ENCODE measurements at places on chromosomes 1 and 21. TPM values are rescaled to one million over a fixed set of nuclear protein-coding genes. Genes with fewer than 3 reads are reported as not detected.

DNA sequence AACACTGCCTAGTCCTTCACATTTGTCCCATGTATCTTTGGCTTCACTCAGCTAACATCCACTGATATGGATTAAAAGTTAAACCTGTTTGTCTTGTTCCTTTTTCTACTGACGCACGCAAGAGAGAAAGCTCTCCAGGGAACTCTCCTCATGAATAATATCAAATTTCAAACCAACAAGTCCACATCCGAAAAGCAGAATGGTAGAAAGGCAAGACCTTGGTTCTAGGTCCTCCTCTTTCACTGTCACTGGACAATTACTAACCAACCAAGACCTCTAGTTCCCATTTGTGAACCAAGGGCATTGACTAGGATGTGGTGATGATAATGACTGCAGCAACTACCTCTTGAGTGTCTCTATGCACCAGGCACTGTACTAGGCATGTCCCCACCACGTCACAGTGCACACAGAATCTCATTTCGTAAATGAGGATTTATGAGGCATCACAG, 8.4 kb downstream of the PLPP3 start:
- DNase-seq = no peak

DNA sequence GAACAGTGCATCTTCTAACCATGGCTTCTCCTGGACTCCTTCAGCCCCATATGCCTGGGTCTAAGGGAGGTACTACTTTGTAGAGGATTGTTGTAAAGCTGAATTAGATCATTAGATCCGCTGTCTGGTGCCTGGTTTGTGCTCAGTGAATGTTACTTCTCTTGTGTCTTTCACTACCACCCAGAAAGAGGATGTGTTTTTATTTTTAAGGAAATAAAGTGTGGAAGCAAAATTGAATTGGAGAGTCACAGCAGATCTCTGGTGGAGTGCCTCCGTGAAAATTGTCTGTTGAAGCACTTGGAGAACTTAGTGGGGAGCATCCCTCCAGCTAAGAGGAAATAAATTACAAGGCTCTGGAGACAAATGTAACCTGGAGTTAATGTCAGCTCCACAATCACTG, 101.8 kb upstream of the ARTN start:
- DNase-seq = no peak

- DNase-seq = no peak
These were observed 934 bp downstream of the ASPM start for GRCh38 chr1:197145446-197146024.

- DNase-seq = no peak
These were observed 38.4 kb downstream of the ADAMTS1 start for GRCh38 chr21:26806801-26807295.

- no peak for DNase-seq
These were observed 5.0 kb downstream of the STX12 start for GRCh38 chr1:27778056-27778455.

- peak; percentile 55 for DNase-seq
These were observed 18.4 kb downstream of the MIIP start for GRCh38 chr1:12037486-12038355.

DNA sequence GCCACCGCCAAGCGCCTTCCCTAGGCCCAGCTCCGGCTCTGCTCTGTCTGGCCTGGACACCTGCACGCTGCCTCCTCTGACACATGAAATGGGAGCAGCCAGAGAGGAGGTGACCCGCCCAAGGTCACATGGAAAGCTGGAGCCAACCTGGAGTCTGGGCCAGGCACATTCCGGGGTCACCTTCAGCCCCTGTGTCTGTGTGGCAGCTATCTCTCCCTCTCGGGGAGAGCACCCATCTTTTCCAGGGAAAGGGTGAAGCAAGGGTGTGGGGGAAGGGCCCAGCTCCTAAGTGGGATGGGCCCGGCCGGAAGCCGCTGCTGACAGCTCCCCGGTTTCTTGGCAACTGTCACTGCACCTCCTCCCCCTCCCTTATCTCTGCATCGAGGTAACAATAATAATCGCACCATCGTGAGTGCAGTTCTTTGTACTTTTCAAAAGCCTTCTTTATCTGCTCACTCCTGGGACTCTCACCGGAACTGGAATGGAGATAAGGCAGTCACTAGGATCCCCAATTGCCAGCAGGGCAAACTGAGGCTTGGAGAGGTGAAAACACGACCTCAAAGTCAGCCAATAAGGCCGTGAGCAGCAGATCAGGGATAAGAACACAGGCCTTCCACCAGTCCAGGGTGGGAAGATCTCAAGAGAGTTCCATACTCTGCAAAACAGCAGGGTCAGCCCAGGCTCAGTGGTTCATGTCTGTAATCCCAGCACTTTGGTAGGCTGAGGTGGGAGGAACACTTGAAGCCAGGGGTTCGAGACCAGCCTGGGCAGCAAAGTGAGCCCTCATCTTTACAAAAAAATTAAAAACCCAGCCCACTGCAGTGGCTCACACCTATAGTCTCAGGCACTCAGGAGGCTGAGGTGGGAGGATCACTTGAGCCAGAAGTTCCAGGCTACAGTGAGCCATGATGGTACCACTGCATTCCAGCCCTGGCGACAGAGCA, 36.9 kb downstream of the RAP1GAP start:
- no peak for DNase-seq

GRCh38 chr1:145955436-145955835, 2.4 kb downstream of the LIX1L start:
- DNase-seq = peak; percentile 48

DNA sequence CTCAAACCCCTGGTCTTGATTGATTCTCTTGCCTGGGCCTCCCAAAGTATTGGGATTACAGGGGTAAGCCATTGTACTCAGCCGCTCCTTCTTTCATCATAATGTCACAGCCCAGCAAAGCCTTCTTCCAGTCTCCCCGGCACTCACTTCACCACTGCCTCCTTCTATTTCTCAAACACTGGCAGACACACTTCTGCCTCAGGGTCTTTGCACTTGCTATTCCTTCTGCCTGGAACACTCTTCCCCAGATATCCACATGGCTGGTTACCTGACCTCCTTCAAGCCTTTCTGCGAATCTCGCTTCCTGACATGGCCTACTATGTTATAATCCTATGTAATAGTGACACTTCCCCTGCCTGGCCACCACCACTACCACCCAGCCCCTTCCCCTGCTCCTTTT, 7.2 kb upstream of the SLC9A1 start:
- peak; percentile 60 for DNase-seq

DNA sequence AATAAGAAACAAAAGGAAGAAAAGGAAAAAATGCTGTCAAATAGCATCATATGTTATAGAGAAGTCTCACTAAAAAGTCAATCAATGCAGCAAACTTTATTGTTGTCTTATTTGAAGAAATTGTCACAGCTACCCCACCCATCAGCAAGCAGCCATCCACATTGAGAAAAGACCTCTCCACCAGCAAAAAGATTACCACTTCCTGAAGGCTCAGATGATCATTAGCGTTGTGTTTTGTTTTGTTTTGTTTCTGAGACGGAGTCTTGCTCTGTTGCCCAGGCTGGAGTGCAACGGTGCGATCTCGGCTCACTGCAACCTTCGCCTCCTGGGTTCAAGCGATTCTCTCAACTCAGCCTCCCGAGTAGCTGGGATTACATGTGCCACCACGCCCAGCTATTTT, 29.0 kb downstream of the ATP2B4 start:
- no peak for DNase-seq

DNA sequence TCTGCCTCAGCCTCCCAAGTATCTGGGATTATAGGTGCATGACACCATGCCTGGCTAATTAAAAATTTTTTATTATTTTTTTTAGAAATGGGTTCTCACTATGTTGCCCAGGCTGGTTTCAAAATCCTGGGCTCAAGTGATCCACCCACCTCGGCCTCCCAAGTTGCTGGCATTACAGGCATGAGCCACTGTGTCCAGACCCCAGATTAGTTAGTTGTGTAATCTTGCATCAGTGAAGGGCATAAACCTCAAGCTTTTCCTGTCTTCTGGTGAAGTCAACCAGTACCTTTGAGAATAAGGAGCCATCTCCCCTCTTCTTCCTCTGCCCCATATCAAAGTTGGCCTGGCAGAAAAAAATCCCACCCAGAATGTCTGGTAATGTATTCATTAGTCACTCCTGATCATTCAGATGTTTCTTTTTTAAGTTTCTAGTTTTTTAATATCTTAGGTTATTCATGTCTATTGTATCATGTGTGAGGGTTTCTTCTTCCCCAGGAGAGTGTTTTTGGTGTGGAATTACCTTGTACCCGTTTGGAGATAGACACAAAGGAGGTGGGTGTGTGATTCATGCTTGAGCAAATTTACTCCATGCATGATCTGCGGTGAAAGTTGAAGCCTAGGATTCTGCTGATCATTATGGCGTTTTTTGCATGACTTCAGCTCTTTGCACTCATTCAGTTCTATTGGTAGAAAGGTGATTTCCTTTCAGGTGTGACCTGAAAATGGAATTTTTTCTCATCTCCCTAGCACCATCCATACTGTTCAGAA, 144.0 kb downstream of the FMN2 start:
- no peak for DNase-seq

The IRF6 gene
- under 0.01 TPM for total RNA-seq

The SLAMF9 gene
- total RNA-seq = not detected

The PAQR6 gene
- 0.36 TPM for total RNA-seq

The GNG4 gene
- total RNA-seq = under 0.01 TPM
